ENCODE measurements at places on chromosomes 1 and 21.

- peak; percentile 49 for DNase-seq
Observed at GRCh38 chr1:92482665-92483609, 3.8 kb downstream of the GFI1 start.

DNA sequence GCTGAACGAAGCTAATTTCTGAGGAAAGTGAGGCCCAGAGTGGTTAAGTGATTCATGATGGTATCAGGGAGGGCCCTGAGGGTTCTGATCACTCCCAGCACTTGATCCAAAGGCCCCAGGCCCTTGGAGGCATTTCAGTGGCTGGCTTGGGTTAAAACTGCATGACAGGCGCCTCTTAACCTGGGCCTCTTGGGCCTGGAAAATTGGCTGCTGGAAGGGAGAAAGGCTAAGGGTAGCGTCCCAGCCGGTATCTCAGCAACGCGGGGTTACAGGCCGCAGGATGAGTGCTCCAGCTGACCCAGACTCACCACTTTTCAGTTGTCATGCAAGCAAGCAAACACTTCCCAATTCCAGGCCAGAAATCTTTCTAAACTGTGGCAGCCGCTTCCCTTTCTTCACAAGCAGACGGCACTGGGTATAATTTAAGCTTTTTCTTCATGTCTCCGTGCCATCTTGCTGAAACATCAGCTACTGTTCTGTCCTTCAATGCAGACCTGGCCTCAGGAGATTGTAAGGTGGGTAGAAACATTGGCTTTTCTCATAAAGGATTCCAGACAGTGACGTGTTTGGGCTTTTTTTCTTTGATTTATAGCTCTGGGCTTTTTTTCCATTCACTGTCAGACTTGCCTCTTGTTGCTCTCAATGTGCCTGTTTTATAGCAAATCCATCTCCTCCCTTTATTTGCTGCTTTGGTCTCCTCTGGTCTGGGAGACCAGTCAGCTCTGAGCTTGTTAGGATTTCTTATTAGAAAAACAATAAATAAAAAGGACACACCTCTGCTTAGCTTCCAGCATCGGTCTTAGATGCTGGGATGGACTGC, 229.1 kb downstream of the KCNJ6 start:
- DNase-seq: no peak

- peak; percentile 65 for DNase-seq
Observed at GRCh38 chr1:211781260-211781659, 49.3 kb downstream of the LPGAT1 start.

GRCh38 chr1:51950701-51951100, 39.8 kb downstream of the RAB3B start:
- no peak for DNase-seq

- no peak for DNase-seq
Observed at GRCh38 chr1:214187933-214188332, 93.0 kb upstream of the SMYD2 start.

- no peak for DNase-seq
Observed at GRCh38 chr1:93765099-93765498, 83.5 kb upstream of the BCAR3 start.

GRCh38 chr1:243621973-243622372, 228.1 kb downstream of the AKT3 start:
- no peak for DNase-seq

- no peak for DNase-seq
Observed at GRCh38 chr1:23273450-23274133, 56.3 kb upstream of the HTR1D start.

- no peak for DNase-seq
Observed at GRCh38 chr1:230905733-230906132, 37.4 kb upstream of the C1orf198 start.

- DNase-seq: no peak
Observed at GRCh38 chr21:18248171-18248570, 3.5 kb downstream of the CHODL start.

DNA sequence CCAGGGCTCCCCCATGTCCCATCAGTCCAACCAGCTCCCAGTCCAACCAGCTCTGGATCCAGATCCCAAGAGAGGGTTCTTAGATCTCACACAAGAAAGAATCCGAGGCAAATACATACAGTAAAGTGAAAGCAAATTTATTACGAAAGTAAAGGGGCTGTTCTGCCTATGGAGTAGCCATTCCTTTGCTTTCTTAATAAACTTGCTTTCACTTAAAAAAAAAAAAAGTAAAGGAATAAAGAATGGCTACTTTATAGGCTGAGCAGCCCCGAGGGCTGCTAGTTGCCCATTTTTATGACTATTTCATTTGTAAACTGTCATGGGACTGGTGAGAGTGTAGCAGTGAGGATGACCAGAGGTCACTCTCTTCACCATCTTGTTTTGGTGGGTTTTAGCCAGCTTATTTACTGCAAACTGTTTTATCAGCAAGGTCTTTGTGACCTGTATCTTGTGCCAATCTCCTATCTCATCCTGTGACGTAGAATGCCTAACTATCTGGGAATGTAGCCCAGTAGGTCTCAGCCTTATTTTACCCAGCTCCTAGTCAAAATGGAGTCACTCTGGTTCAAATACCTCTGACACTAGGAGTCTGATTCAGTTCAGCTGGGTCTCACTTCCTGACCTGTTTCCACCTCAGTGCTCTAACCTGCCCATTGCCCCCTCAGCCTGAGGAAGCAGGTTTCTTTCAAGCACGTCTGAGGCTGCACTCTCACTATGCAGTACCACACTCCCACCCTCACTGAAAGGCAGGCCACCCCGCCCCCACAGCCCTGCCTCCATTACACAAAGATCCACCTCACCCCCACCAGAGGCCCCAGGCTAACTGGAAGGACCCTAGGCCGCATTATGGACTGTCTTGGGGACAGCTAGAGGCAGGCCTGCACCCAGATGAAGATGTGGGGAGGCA, 26.5 kb upstream of the ATP2B4 start:
- peak; percentile 19 for DNase-seq

DNA sequence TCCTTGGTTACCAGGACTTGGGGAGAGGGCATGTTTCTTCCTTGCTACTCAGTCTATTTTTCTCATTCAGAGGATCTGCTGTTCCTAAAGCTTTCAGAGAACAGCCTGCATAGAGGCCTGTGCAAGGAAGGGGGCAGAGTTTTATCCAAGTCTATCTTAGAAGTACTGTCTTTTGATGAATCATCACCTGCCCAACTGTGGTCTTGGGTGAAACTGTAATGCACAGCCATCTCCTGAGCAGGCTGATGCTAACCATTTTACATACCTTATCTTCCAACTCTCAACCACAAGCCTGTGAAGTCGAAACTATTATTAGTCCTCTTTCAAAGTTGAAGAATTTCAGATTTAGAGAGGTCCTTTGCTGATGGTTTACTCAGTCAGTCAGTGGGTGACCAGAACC, 368.0 kb downstream of the HHAT start:
- peak; percentile 98 for DNase-seq

GRCh38 chr1:203351037-203351625, at the start of gene FMOD:
Gene FMOD (minus strand): TSS chr1:203351122. CDS start chr1:203348270, 2,852 bp downstream.
- no peak for DNase-seq

- no peak for DNase-seq
Observed at GRCh38 chr1:158943059-158943458, 11.7 kb downstream of the PYHIN1 start.

DNA sequence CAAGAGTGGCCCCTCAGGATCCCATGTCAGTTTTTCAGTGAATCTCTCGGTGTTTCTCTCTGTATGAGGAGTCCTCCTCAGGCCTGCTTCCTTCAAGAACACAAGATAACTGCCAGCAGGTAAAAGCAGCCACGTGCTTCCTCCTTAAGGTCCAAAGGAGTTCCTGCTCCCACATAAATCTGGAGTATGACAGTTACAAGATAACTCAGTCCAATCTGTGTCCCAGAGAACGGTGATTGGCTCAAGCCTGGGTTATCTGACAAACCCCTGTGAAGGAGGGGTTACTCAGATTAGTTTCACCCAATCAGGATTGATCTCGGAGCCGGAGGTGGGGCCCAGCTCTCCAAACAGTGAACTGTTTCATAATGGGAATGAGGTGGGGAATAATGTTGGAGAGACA, 5.8 kb upstream of the ANKRD13C start:
- no peak for DNase-seq

DNA sequence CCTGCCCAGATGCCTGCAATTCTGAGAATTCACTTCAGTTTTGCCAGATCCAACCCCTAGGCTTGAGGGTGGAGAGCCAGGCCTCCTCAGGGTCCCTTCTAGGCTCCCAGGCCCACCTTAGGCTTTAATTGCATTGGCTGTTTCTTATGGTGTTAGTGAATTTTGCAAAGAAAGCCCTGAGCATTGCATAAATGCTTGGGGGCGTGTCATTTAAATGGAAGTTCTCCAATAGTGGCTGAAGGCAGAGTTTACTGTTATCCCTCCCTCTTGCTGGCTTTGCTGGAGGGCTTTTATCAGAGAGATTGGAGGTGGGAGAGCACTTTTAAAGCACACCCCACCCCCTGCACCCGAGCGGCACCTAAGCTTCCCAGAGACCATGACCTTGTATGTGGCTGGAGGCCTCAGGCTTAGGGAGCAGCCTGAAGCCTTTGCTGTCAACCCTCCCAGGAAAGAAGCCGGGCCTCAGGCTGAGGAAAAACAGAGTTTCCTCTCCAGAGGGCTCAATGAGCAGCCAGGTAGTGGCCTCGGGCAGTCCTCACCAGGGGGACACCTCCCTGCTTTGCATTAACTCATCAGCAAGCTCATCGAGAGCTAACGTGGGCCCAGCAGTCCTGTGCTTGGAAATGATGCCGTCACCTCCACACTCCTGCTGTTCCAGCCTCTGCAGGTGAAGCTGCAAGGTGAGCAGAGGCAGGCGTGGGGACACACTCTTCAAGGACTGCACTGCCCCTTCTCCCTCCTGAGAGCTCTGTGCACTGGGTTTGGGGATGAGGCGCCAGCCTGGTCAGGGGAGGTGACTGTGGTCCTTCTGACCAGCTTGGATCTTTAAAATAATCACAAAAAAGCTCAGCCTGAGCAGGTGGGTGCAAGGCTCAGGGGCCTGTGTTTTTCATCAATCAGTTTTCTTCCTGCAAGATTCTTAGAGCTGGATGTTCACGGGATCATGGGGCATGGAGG, 58.0 kb downstream of the STUM start:
- DNase-seq: no peak

GRCh38 chr1:8438489-8438888, 120.6 kb downstream of the SLC45A1 start:
- DNase-seq: no peak

DNA sequence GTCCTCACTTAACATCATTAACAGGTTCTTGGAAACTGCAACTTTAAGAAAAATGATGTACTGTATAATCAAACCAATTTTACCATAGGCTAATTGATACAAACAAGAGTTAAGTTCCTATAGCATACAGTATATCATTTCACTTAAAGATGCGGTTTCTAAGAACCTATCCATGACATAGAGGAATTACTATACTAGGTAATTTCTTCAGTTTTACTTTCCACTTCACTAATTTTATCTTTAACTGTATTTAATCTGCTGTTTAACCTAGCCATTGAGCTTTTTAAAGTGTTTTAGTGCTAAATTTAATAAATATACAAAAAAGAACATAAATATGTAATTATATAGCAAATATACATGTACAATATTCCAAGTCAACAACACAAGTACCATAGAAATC, 28.3 kb downstream of the SLC19A2 start:
- no peak for DNase-seq

DNA sequence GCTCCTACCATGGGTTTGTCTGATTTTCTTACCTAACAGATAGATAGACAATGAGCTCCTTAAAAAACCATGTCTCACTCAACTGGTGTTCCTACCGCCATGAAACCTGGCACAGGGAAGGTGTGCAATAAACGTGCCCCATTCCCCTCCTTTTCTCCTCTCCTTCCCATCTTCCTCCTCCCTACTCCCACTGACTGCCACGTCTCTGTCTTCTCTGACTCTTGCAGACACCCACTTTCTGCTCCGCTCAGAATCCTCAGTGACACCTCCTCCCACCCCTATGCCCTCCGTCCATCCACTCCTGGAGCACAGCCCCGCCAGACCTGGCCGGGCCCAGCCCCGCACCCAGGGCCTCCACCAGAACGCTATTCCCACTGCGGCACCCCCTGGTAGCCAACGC, 52.9 kb downstream of the HMGB4 start:
- DNase-seq: no peak

- no peak for DNase-seq
Observed at GRCh38 chr1:59092126-59092525, 204.8 kb upstream of the FGGY start.

DNA sequence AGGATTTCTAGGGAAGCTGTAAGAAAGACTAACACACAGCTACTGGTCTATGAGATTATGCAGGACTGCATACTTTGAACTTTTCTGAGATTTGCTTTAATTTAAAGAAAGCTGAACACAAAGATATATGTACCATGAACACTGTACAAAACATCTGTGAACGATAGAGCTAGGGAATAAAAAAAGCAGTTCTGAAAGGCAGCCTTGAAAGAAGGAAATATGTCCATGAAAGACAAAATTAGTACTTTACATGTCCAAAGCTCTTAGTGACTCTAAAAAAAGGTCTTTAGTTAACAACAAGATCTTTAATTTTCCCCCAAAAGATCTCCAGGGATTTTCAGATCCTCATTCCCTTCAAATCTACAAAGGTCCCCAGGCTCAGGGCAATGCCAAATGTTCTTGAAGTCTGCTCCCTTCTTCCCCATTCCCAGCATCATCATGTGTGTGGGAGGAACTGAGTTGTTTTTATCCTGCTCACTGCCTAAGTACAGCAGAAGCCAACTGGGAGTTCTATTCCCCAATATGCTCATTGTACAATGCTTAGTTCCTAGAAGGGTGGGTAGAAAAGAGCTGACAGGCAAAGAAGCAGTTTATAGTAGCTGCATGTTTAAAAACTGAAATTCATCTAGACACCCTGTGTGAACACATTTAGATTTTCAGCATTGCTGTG, 60.1 kb upstream of the PTCH2 start:
- DNase-seq: no peak

DNA sequence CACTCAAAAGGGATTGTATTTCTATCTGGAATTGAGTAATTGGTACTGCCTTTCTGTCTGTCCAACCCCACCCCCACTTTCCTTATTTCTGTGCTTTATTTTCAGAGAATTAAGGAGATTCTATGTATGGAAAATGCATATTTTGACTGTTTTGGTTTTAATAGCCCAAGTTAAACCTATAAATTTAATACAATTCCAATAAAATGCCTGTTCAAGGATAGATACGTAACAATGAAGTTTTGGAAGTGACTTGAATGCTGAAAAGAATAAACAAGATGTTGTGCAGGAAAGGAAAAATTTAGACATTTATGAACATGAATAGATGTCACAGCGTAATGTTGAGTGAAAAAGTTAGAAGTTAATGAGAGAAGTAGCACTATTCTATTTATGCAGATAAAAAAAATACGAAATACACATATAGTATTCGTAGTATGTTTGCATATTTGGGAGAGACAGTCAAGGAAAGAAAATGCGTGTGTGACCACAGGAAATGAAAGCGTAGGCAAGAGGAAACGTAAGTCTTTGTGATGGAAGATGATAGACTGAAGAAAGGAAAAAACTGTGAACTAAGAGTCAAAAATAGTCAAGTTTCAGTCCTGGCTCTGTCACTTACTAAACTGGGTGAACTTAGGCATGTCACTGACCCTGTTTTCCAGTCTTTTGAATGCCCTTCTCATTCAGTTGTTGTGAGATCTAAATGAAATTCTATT, 62.1 kb downstream of the MEF2D start:
- peak; percentile 45 for DNase-seq

DNA sequence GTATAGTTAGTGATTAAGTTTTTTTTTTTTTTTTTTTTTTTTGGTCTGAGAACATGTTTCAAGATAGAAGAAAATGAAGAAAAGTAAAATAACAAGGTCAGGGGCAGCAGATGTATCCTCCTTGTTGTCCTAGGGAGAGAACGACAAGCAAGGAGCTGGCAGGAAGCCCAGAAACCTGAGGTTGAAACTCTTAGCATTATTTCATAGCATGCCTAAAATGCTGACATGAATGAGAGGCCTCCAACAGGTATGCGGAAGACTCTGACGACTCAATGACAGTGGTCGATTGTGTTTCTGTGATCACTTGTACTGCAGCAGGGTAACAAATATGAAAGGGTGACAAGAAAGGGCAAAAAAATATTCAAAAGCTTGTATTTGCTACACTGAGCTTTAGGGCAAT, 415.9 kb downstream of the PLA2G4A start:
- peak; percentile 82 for DNase-seq
